ENCODE measurements at places on chromosomes 11 and 22.

DNA sequence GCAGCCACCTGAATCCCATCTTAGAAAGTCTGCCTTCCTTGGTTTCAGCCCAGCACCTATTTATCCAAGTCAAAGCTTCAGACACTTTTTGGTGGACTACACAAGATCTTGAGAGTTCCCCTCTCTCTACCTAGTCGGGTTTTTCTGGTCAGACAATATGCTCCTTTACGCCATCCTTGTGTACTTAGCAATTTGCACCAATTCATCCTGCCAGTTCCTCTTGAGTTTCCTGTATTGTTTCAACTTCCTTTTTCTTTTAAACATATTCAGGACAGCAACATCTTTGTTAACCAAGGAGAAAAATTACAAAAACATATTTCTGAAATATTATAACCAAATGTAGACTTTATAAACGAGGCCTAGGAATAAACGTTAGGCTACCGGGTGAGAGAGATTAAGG, 368.2 kb upstream of the CADM1 start:
- DNase-seq, result no peak

DNA sequence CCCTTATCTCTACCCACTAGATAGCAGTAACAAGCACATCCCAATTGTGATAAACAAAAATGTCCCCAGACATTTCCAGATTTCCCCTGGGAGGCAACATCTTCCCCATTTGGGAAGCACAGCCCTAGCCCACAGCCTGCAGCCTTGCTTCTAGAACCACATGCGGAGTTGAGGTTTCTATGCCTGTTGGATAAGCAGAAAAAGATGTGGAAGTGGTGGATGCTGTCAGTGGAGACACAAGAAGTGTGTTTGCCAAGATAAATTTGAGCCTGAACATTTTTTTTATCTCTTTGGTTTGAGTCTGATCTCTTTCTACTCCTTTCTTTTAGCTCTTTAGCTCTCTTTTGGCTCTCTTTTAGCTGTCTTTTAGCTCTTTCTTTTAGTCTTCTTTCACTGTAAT, 884.5 kb downstream of the NTM start:
- peak; percentile 26 for DNase-seq

- peak; percentile 50 for DNase-seq
These were observed 667 bp downstream of the RAB6A start for GRCh38 chr11:73760135-73760678.

- no peak for DNase-seq
These were observed 13.8 kb upstream of the MB start for GRCh38 chr22:35630891-35631290.

GRCh38 chr11:44949160-44950030, 1.3 kb downstream of the TP53I11 start:
- DNase-seq, result peak; percentile 40

DNA sequence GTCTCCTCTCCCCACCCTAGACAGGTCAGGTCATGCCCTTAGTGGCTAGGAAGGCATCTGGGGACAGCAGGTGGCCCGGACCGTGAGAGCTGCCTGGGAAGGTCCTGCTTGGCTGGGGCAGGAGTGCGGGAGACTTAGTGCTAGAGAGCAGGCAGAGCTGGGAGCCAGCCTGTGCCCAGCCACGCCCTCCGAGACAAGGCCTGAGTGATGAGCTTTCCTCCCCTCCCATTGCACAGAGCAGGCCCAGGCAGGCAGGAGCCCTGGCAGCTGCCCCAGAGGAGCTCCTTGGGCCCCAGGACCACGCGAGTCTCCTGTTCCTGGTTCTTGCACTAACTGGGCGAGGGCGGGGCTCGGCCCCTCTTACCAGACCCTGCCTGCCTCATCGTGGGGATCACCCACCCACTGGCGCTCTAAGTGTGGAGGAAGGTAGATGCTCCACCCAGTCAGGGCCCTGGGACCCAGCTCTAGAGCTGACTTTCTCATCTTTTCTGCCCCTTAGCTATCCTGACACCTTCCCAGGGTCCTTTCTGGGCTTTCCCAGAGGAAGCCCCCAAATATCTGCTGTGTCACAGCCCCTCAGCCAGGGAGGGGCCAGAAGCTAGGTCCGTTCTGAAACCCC, 44.9 kb downstream of the MACROD1 start:
- peak; percentile 39 for DNase-seq

DNA sequence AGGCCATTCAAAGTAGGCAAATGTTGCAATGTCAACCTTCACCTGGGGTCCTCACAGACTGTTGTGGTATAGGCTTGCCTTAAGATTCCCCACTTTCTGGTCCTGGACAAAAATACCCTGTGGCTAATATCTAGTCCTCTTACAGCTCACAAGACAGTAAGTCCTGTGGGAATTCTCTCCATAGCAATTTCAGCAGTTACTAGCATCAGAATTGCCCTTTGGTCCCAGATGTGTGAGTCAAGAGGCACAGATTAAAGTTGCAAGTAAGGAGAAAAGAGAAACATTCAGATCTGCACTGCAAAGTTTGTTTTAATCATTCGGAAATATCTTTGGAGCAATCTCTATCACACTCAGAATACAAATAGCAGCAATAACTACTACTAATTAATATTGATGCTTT, 420.2 kb downstream of the NTM start:
- no peak for DNase-seq

GRCh38 chr11:114928260-114928870, 250.0 kb downstream of the NXPE2 start:
- no peak for DNase-seq

- DNase-seq, result no peak
These were observed 11.5 kb upstream of the RRAS2 start for GRCh38 chr11:14370496-14370895.

- DNase-seq, result peak; percentile 37
These were observed 184.1 kb upstream of the SYT13 start for GRCh38 chr11:45470151-45470793.
